T-helper 2 cell (primary cell): ENCODE measurements at places on chromosomes 4 and X.

GRCh38 chrX:41722214-41722613, 1.8 kb upstream of the GPR82 start:
- no peak for DNase-seq

- no peak for DNase-seq
These were observed 50.2 kb downstream of the ADRA2C start for GRCh38 chr4:3816256-3816825.

DNA sequence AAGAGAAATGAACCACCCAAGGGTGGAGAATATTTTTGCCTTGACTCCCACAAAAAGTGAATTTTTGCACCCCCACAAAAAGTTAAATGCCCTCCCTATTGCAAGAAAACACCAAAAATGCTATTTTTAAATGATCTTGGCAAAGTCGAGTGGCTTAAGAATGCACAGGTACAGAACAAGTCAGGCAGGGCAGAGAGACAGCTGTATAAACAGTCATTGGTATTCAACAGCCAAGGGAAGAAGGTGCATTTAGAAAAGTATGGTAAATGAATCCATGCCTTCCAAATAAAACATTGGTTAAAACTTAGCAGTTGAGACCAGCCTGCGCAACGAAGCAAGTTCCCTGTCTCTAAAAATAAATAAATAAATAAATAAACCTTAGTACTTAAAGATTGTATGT, 169.3 kb downstream of the CHIC2 start:
- no peak for DNase-seq

- DNase-seq: no peak
These were observed 26.3 kb downstream of the CXCL2 start for GRCh38 chr4:74072739-74073138.

GRCh38 chr4:15684498-15684897, 2.9 kb downstream of the FAM200B start:
- no peak for DNase-seq

GRCh38 chr4:152424977-152425376, 110.9 kb downstream of the FBXW7 start:
- DNase-seq: no peak
